ENCODE measurements at places on chromosomes 12 and 14.

DNA sequence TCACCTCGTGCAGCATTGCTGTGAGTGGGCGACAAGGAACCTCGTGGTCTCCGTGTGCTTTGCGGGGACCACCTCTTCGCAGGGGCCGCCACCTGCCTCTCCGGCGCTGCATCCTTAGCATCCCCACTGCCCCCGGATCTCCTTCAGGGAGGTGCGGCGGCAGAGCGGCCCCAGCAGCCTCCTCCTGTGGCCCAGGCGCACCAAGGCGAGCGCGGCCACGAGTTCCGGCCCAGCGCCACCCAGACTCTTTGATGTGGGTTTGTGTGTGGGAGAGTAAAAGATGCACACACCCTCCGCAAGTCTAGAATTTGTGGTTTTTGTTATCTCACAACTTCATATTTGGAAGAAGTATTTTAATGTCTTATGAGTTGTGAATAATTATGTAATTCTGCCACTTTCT lies 118.8 kb upstream of the DIO3 start:
- DNase-seq = no peak

DNA sequence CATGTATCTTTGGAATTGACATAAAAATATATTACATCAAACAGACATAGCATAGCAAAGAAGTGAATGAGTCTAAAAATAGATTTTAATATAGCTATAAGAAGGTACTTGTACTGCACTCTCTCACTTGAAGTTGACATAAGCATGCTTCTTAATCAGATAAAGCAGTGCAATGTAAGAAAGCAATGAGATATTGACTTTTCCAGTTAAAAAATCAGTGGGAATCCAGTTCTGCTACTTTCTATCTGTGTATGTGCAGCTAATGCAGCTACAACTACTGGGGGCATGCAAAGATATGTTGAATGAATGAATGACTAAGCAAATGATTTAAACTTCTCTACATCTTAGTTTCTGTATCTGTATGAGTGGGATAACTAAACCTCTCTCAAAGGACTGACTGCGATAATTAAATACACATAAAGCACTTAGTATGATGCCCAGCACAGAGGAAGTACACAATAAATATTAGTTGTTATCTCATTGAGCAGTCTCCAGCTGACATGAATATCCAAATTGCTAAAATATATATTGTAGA lies 10.3 kb downstream of the WASHC3 start:
- DNase-seq = no peak

DNA sequence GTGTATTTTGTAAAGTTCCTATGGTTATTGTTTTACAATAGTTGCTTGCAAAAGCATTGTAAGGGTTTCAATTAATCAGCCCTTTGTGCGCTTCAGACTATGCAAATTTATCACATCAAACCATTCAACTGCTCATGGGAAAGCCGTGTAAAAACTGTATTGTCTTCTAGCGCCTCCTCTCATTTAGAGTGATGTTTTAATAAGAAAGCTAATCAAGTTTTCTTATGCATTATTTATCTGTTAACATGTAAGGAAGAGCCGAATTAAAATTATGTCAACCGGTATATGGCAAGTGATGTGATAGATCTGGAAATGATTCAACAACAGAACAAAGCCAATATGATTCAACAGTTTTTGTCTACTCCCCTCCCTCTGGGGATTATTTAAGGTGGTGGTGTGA lies 92.5 kb upstream of the RFX4 start:
- no peak for DNase-seq

GRCh38 chr14:64788706-64789105 lies 84.5 kb downstream of the PLEKHG3 start:
- DNase-seq = no peak
